H9 (cell line): ENCODE measurements at places on chromosomes 13 and 19.

- no peak for DNase-seq
These were observed 31.2 kb upstream of the KLF2 start for GRCh38 chr19:16293118-16294091.

DNA sequence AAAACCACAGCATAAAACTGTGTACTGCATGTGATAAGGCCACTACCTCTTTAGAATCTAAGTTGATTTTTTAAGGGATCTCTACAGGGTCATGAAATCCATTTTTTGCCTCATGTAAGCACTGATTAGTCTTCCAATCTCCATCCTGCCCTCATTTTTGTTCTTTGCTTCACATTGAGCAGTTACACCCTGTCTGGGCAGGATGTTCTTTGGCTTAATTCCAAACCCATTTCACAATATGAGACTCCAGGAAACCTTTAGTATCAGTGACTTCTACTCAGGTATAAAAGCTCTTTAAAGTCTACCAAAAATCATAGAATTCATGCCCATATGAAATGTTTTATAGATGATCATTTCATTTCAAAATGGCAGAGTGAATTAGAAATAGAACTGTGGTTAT lies 592.6 kb downstream of the TBC1D4 start:
- no peak for DNase-seq

- no peak for DNase-seq
These were observed 275.8 kb upstream of the SOX1 start for GRCh38 chr13:111791131-111791530.

GRCh38 chr13:113552079-113552478 lies 32.5 kb upstream of the TFDP1 start:
- peak; percentile 22 for DNase-seq

DNA sequence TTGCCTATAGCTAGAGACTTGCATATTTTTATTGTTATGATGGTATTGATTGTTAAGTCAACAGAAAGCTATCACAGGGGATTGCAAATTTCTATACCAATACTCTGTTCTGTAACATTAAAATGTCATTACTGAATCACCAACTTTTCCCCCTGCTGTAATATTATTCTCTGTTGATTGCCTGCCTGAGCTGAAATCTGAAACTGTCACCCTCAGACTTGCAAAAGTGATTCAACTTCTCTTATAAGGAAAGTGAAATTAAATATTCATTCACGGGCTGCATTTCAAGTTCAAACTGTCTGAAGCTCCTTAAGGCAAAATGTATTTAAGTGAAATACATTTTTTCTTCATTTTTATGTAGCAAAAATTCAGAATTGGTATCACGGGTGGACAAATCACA lies 723.2 kb downstream of the PCDH9 start:
- no peak for DNase-seq

GRCh38 chr19:45767410-45767880 lies 1.6 kb downstream of the SIX5 start:
- peak; percentile 77 for DNase-seq
